ENCODE measurements at places on chromosomes 3 and 15.

DNA sequence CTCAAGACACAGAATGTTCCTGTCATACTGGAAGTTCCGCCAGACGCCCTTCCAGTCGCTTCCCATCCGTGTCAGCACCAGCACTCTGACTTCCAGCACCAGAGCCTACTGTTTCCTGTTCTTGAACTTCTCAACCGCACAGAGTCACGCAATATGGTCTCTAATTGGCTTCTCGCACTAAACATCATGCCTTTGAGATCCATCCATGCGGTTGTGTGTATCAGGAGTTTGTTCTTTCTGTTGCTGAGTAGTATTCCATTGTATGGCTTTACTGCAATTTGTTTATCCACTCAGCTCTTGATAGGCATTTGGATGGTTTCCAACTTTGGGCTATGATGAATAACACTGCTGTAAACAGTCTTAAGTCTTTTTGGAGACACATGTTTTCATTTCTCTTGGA, 112.1 kb downstream of the LRRK1 start:
- no peak for DNase-seq

DNA sequence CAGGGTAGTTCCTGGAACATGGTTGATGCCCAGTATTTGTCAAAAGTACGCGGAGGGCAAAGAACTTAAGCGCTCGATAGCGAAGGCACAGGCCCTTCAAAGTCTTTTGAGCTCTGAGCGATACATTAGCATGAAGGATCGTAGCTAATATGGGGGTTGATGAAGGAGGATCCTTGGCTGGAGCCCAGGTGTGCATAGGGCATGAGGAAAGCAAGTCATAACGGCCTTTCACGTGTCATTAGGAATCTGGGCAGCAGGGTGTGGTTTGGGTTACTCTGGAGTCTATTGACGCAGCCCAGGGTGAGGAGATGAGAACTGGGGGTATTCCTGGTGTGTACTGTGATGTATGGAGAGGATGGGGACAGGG, 31.7 kb downstream of the SPINK8 start:
- no peak for DNase-seq

GRCh38 chr3:119598410-119599098, 869 bp downstream of the PLA1A start:
- no peak for DNase-seq

- DNase-seq = no peak
These were observed 2.4 kb downstream of the SLC25A38 start for GRCh38 chr3:39385456-39386090.

DNA sequence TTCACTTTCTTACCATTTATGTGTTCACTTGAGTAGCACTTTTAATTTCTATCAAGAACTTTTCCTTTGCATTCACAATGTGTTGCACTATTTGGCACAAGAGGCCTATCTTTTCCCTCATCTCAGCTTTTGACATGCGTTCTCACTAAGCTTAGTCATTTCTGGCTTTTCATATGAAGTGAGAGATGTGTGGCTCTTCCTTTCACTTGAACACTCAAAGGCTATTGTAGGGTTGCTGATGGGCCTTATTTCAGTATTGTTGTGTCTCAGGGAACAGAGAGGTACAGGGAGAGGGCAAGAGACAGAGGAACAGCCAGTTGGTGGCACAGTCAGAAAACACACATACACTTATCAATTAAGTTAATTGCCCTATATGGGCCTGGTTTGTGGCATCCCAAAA, 127.4 kb upstream of the MLF1 start:
- no peak for DNase-seq

DNA sequence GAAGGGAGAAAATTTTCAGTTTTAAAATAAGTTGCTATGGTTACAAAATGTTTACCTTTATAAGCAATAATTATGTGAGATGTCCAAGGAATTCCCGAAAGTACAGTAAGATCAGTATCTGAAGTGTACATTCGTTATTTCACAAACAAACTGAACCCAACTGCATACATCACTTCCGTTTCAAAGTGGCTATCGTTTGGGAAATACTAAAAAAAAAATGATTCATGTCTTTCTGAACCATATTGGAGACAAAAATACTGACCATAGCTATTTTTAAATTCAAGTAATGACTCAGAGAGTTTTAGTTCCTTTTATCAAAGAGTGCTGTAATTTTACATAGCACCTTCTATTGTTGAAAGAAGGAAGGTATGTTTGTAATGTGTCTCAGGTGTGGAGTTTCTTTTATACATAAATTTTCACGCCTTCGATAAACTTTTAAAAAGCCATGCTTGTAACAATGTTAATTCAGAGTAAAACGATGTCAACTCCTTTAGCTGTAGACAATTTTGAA, 8.0 kb upstream of the ANKRD28 start:
- no peak for DNase-seq

DNA sequence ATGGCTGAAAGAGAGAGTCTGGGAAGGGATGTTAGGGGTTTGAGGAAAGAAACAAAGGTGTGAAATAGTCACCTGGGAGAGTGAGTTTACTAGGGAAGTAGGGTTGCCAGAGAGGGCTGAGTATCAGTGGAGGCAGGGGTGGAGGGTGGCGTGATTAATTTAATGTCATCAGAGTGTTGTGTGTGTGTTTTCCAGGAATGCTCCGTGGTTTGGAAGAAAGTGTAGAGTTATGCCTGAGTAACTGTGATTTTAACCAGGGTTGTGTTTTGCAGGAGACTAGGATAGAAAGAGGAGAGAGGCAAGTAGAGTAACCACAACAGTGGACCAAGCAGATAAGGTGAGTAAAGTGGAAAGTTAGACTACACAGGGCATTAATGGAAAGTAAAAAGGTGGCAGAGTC, 27.2 kb downstream of the PLD1 start:
- DNase-seq = no peak

DNA sequence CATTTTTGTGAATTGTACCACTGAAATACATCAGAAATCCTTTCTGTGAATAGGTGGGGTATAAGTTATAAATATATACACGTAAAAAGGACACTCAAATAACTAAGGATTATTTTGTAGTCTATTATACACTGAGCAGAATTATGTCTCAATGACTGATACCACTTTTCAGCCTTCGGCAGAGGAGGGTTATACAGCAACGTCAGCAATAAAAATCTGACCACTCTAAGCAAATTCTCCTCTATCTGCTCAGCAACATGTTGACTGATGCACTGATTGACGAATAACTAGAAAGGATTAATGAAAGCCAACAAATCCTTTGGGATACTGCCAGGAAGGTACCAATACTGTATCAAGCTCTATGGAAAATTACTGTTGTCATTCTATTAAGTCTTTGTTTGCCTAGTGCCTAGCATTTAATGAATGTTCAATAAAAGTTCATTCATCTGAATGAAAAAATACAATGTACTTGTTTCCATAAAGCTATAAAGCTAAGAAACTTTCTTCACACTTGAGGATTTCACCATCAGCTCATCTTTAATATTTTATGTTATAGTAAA, 5.2 kb downstream of the ARPP19 start:
- no peak for DNase-seq

GRCh38 chr3:8705575-8705974, 28.0 kb upstream of the CAV3 start:
- no peak for DNase-seq

DNA sequence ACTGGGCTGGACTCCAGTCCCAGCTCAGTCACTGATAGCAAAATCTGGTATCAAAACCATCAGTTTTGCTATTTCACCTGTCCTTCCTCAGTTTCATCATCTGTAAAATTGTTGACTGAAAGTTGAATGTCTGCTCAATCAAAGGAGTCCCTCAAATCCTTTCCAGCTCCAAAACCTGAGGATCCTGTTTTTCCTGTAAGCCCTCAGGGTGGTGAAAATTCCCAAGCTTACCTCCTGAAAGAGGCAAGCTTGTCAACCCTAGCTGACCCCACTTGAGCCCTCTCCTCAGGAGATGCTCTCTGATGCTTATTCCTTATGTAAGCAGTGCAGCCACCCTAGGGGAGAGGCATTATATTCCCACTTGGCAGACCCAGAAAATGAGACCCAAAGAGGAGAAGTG, 82.6 kb downstream of the HMG20A start:
- no peak for DNase-seq

GRCh38 chr3:22361521-22361920, 610.5 kb upstream of the ZNF385D start:
- DNase-seq = no peak
